ENCODE measurements at places on chromosomes 3 and 15.

- DNase-seq, result no peak
Observed at GRCh38 chr3:58518291-58518789, 18.6 kb downstream of the ACOX2 start.

DNA sequence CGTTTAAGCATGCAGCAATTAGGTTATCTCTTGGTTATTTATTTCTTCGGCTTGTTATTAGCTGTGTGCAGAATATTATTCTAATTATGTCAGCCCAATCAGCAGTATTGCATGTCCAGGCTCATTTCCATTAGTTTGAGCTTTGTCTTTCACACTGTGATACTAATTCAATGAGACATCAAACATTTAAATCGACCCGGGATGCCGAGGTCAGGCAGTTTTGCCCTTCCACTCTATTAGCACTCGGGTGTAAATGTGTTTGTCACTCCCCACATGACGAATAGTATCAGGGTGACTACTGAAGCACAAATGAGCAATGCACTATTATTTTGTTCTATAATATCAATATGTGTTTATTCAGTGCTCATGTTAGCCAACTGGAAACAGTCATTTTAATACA lies 170.9 kb downstream of the ANXA2 start:
- DNase-seq, result no peak

- DNase-seq, result no peak
Observed at GRCh38 chr15:45884289-45884688, 249.5 kb downstream of the SQOR start.

DNA sequence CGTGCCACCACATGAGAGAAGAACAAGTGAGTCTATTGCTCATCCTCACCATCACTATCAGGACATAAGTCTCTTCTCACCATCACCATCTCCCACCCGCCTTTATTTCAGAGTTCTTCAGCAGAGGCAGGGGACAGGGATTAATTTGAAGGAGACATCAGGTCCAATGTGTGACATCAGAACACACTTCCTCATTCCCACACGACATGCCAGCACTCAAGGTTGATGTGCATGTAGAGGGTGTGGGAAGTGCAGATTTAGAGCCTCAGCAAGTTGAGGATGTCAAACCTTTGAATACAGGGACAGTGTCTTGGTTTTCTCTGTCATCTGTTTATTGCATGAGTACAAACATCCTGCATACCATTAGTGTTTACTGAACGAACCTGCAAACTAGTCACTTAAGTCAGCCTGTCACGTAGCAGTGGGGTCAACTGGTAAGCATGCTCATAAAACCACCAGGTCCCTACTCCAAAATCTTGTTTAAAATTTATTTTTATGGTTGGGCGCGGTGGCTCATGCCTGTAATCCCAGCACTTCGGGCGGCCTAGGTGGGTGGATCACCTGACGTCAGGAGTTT lies 104.4 kb downstream of the MYLK start:
- DNase-seq, result no peak

- peak; percentile 48 for DNase-seq
Observed at GRCh38 chr3:187228740-187229139, 31.5 kb downstream of the RTP1 start.

GRCh38 chr15:70023064-70023768 lies 74.5 kb downstream of the TLE3 start:
- DNase-seq, result peak; percentile 64

GRCh38 chr3:104988496-104988895 lies 378.2 kb upstream of the ALCAM start:
- no peak for DNase-seq

GRCh38 chr15:65979316-65979715 lies 110.0 kb downstream of the RAB11A start:
- DNase-seq, result no peak

GRCh38 chr3:196246612-196247308 lies 30.4 kb downstream of the SLC51A start:
- DNase-seq, result peak; percentile 54

GRCh38 chr15:56491110-56491722 lies 26.3 kb upstream of the MNS1 start:
- peak; percentile 85 for DNase-seq

- DNase-seq, result no peak
Observed at GRCh38 chr3:8891303-8891702, 72.0 kb downstream of the RAD18 start.

DNA sequence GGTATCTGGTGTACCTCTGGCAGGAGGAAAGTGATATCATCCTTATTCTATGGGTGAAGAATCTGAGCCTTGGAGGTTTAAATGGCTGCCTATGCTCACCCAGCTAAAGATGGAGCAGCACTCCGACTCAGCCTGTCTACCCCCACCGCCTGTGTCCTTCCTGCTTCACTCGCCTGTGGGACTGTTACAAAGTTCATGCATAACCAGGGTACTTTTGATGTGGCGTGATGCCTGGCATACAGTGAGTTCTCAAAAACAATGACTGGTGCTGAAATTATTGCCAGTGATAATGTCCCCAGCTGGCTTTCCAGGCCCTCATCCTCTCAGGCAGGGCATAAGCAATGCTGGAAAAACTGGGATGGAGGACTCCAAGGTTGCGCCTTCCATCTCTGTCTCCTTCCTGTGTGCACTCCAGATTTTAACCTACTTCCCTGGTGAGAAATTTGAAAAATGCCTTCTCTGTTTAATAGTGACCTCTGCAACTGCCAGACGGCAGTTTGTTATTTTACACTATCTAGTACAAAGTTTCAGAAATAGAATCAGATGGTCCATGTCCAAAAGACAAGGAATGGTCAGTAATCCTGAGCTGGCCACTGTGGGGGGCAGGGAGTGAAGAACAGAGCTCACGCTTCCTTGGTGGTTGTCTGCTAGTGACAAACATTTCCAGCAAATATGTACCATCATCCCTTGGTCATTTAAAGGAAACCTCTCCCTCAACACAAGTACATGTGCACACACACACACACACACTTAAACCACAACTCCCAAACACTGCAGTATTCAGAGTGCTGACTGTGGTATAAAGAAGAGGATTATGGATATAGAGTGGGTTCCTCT lies 86.5 kb upstream of the NMNAT3 start:
- peak; percentile 41 for DNase-seq

DNA sequence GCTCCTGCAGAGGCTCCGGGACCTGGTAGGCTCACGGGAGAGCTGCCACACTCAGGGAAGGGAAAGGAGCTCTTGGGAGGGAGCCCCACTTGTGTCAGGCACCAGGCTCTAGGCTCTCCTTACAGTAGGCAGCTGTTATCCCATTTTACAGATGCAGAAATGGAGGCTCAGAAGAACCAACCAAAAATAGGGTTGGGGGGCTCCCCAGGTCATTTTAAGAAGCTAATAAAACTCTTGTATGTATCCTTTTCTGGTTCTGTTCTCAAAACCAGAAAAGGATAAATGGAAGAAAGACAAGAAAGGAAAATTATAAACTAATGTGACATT lies 23.5 kb upstream of the GP9 start:
- DNase-seq, result no peak

DNA sequence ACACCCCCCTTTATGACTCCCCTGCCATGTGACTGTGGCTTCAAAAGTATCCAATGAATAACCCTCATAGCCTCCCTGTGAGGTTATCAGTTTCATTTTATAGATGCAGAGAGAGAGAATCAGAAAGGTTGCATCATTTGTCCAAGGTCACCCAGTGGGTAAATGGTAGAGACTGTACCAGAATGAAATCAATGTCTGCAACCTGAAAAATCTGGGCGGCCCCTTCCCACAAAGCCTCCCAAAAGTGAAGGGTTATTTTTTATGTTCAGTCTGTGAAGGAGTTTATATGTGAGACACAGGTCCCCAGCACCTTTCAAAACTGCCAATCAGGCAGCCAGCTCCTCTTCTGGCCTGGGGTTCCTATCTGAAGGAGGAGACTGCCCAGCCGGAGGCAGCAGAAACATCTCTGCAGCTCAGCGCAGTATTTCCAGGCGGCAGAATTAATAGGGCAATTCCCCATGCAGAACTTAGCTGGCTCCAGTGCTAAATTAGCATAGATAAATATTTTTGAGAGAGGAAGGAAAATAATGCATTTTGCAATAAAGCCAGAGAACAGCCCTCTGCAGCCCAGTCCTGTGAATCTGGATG lies 130.8 kb upstream of the PRR20G start:
- DNase-seq, result no peak

- DNase-seq, result no peak
Observed at GRCh38 chr3:152957491-152957890, 122.6 kb downstream of the P2RY1 start.

DNA sequence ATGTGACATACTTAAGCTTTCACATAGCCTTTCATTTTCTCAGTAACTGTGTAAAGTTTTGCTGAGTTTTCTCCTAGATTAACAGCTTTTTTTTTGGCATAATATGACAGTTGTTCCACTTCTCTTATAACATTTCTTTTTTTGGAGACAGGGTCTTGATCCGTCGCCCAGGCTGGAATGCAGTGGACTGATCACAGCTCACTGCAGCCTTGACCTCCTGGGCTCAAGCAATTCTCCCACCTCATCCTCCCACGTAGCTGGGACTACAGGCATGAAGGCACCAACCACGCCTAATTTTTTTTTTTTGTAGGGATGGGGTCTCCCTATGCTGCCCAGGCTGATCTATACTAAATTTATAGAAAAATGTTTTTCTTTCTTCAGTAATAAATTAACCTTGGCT lies 30.1 kb downstream of the DLG1 start:
- DNase-seq, result peak; percentile 14

- DNase-seq, result no peak
Observed at GRCh38 chr15:41988896-41989572, 16.7 kb upstream of the EHD4 start.
